Activated CD8-positive, alpha-beta memory T cell treated with anti-CD3 and anti-CD28 coated beads for 1 hour (primary cell): ENCODE measurements at places on chromosomes 13 and 19.

DNA sequence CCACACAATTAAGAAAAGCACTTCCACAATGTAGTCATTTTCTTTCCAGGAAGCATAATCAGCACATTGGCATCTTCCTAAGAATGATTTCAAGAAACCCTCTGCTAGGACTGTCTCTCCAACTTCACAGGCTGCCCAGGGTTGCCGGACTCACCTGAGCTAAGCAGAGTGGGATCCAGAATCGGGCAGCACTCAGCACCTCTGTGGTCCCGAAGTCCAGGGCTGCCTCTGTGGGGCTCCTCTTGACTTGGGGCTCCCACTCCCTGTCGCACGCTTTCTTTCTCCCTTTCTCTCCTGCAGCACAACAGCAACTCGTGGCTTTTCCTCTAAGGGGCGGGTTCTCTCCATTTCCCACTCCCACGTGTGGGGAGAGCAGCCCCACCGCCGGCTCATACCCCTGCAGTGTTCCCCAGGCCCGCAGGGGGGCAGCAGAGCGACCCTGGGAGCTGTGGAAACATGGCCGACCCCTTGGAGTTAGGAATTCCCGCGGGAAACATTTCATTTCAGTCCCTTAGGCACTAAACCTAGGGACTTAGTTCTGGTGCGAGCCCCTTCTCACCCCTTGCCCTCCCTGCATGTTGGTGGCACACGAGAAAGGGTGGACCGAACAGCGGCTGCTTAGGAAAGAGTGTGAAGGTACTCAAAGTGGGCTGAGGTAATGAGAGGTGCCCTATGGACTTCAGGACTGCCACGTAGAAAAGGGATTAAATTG lies at the start of gene TMEM272:
TMEM272 (minus strand) TSS at position 316 of the 712 bp plus-strand sequence. CDS start 6,647 bp downstream, outside the sequence.
- no peak for DNase-seq

- no peak for DNase-seq
Observed at GRCh38 chr13:26468265-26468801, 89.2 kb upstream of the WASF3 start.

DNA sequence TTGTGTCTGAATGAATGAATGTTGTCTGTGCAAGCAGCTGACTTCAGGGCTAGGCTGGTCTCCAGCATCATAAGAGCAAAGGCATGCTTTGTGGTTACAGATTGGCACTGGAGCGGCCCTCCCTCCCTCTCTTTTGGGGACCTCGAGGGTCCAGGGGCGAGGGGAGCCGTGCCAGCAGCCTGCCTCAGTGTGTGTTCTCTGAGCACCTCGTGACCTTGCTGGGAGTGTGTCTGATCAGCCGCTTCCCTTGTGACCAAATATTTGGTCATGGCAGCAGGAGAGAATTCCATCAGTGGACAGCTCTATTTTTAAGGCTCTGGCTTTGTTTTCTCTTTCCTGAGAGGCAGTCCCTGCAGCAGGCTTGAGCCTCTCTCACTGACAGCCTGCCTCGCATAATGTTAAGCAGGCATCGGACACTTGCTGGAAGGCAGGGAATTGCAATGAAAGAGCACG lies 329.7 kb downstream of the UQCRFS1 start:
- DNase-seq = no peak

GRCh38 chr13:108919036-108919907 lies 289.9 kb downstream of the MYO16 start:
- no peak for DNase-seq

- no peak for DNase-seq
Observed at GRCh38 chr19:15249972-15250639, 17.9 kb upstream of the EPHX3 start.

- no peak for DNase-seq
Observed at GRCh38 chr13:48528720-48529119, 4.2 kb downstream of the RCBTB2 start.

DNA sequence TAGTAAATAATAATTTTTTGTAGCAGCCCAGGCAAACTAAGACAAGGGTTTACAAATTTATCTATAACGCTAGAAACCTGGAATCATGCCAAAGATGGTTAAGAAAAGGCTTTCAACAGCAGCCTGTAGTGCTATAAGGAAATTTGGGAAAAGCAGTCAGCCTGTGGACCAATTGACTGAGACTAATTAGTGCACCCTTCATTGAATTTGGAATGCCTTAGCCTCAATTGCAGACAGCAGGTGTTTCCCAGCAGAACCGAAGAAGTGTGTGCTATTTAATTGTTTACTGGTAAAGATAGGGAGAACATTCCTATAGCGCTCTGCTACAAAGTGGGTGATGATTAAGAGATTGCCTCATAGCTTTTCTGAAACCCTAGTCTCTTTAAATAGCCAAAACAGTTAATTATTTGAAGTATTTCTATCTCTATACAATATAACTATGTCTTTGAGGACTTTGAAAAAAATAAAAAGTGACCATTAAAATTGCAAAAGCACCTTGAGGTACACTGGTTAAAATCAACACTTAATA lies 1884.3 kb upstream of the PCDH20 start:
- DNase-seq = no peak

DNA sequence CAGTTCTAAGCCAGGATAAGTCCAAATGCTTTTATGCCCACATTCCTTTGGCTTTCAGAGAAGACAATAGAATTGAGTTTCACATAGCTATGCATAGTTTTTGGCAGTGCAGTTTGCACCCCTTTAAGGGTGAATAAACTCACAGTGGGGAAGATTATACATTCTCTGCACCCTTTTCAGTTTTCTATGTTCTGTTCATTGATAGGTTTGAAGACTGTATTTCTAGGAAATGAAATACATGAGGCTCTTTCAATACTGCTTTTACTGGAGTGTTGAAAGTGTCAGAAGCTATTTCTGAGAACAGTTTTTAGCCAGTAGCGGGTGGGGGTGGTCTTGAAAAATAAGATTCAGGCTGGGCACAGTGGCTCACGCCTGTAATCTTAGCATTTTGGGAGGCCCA lies 46.2 kb downstream of the IPO5 start:
- no peak for DNase-seq

GRCh38 chr19:49781394-49781793 lies 14.6 kb downstream of the AP2A1 start:
- no peak for DNase-seq

DNA sequence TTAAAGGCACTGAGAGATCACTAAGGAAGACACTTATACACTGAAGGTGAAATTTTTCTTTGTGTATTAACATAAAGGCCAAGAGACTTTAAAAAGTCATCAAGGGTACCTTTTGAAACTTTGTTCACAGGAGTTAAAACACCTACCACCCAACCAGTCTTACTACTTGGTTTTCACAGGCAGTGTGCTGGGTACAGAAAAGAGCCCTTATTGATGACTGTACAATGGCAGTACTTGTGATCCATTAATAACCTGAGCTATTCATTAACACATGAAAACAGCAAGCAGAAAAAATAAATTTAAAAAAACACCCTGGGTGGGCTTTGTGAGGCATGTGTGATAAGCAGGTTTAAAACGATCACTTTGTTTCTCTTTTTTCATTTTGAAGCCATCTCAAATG lies 148.9 kb downstream of the TBC1D4 start:
- no peak for DNase-seq

DNA sequence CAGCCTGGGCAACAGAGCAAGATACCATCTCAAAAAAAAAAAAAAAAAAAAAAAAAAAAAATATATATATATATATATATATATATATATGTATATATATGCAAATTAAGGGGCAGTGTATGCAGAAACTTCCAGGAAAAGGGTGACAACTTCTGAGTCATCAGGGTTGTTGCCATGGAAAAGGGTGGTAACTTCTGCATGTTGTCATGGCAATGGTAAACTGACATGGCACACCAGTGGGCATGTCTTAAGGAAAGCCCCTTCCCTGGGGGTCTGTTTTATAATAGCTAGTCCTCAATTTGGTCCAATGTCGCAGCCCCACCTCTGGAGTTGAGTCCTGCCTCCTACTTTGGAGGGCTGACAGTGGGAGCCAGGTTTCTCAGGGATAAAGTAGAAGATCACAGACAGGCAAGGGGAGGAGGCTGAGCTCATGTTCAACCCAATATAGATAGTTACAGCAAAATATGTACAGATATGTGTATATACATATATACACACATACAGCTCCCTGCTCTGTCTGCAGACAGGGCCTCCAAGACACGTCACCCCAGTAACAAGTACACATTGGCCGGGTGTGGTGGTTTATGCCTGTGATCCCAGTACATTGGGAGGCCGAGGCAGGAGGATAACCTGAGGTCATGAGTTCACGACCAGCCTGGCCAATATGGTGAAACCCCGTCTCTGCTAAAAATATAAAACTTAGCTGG lies 7.2 kb upstream of the FCHO1 start:
- DNase-seq = no peak

DNA sequence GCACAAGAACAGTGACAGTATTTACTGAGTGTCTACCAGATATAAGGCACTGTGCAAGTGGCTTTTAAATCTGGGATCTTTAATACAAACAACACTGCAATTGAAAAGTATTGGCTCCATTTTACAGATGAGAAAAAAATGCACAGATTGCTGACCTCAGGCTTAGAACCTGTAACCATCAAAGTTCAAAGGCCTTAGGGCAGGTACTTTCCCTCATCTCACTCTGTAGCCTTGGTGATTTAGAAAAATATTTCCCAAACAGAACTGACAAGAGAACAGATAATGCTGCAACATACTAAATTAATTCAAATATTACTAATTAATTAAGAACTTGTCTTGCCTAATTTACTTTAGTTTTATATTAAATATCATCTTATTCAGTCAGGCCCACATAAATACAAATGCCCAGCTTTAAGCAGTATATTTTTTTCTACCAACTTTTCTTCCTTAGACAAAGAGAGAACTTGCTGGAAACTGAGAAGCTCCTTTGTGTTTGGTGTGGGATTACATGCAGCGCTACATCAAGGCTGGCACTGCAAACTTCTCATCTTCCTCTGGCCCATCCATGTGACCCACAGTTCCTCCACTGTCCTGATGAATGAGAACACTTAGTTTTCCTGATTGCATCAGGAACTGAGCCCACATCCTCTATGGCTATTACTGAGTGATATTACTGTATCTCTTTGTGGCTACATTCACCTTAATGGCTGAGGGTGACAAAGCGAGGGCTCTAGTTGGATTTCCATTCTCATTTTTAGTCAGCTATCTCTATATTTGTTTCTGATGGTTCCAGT lies 302.1 kb downstream of the ENOX1 start:
- DNase-seq = no peak

DNA sequence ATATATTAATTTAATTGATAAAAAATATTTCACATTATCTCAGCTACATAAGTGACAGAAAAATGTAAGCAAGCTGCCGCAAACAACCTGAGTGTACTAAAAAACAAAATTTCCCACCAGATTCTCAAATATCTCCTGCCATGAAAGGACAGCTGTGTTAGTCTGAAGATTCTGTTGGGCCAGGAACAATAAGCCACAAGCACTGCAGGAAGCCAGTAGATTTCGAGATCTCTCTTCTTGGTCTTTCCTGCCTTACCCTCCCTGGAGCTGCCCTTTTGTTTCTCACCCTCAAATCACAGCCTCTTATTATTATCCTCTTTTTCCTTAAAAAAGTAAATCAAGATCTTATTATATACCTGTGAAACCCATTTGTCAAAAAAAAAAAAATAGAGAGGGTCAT lies 165.6 kb downstream of the EFNB2 start:
- DNase-seq = no peak

DNA sequence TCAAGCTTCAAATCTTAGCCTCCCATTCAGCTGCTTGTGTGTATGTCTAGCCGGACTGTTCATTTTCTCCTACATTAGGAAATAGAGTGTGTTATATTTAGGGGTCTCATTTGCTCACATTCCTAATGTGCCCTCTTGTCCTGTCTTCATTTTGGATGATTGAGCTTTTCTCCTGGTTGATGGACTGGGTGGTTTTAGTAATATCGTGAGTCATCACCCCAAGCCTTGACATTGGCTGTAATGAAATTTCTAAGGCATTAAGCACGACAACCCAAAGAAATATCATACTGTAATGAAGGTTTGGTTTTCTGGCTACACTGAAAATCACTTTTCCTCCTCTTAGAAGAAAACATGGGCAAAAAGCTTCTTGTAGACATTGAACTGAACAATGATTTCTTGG lies 110.7 kb upstream of the WASF3 start:
- no peak for DNase-seq

DNA sequence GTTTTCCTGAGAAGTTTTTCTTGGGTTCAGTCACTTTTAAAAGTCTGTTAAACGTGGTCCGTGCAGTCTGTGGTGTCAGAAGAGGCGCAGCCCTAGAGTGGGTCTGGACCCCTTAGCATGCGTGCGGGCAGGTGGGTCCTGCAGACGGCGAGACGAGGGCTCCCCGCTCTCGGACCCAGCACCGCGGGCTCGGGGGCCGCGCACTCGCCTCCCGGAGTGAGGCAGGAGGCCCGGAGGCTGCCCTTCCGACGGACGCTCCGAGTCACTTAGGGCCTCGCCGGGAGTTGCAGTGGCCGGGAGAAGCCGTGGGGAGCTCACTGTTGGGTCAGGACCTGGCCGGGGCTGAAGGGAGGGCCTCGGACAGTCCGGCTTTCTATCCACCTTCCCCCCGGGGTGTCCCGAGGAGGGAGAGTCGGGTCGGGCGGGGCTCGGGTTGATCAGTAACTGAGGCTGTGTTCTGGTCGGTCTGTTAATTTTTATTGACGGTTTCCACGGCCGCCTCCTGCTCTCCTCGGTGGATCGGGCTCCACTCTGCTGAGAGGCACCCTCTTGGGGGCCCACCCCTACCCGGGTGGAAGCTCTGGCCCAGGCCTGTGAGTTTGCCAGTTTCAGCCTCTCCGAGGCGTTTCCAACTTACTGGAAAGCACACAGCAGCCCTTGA lies 1.3 kb downstream of the PTBP1 start:
- no peak for DNase-seq

GRCh38 chr13:110420626-110421025 lies 113.5 kb downstream of the COL4A2 start:
- no peak for DNase-seq

GRCh38 chr19:1538978-1539377 lies 15.1 kb downstream of the PLK5 start:
- no peak for DNase-seq

- DNase-seq = no peak
Observed at GRCh38 chr13:25149711-25150110, 22.4 kb downstream of the AMER2 start.

- DNase-seq = no peak
Observed at GRCh38 chr13:46572752-46573431, 19.9 kb downstream of the LRCH1 start.

DNA sequence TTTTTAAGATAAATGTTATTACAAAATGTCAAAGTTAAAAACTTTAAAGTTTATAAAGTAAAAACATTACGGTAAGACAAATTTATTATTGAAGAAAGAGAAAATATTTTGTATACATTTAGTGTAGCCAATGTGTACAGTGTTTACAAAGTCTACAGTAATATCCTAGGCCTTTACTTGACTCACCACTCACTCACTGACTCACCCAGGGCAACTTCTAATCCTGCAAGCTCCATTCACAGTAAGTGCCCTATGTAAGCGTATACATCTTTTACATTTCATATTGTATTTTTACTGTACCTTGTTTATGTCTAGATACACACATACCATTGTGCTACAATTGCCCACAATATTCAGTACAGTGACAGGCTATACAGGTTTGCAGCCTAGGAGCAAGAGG lies 448.2 kb downstream of the KCTD12 start:
- no peak for DNase-seq

- DNase-seq = no peak
Observed at GRCh38 chr13:45799451-45799850, 52.1 kb downstream of the SIAH3 start.

- DNase-seq = no peak
Observed at GRCh38 chr13:100212904-100213553, 124.1 kb downstream of the PCCA start.

GRCh38 chr19:39351537-39352064 lies 9.4 kb downstream of the SAMD4B start:
- DNase-seq = no peak

GRCh38 chr19:7748756-7749155 lies 1.4 kb upstream of the CD209 start:
- DNase-seq = no peak

GRCh38 chr13:20559659-20560356 lies 7.1 kb upstream of the IFT88 start:
- DNase-seq = no peak
